ENCODE measurements at places on chromosomes 2 and 18.

GRCh38 chr2:67169417-67170140, 227.6 kb upstream of the ETAA1 start:
- no peak for DNase-seq

GRCh38 chr18:48597110-48597509, 58.3 kb downstream of the CTIF start:
- DNase-seq, result no peak

DNA sequence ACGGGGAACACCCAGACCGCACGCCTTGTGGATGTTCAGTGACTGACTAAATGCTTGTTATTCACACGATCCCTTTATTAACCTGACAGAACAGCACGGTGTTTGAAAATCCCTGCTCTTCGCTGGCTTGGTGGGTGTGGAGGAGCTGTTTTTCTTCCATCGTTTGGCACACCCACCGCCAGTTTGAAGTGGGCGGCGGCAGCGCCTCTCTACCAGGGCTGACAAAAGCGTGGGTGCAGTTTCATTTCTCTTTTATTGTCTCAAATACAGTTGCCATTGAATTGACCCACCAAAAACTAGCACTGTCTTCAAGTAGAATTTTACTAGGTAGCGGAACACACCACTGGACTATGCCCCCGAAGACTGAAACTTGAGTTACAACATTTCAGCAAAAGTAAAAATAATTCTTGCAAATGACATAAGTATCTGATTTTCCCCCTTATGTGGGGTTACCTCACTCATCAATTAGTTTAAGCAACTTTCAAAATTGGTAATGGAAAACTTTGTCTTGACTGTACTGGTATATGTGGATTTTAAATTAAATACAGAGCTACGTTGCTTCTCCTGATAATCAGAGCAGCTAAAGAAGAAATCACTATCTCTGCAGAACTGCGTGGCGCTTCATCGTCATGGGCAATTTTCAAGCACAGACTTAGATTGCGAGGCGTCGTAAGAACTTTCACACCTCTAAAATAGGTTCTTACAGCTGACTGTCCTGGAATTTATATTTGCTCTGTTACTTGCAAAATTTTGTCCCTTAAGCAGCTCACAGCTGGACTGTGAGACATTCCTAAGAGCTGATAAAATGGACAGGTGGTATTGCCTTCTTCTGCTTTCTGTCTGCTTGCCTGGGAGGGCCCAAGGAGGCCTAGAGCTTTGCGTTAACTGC, 60.9 kb downstream of the LDLRAD4 start:
- DNase-seq, result peak; percentile 12

GRCh38 chr18:43596105-43596712, 318.9 kb upstream of the SYT4 start:
- DNase-seq, result no peak

DNA sequence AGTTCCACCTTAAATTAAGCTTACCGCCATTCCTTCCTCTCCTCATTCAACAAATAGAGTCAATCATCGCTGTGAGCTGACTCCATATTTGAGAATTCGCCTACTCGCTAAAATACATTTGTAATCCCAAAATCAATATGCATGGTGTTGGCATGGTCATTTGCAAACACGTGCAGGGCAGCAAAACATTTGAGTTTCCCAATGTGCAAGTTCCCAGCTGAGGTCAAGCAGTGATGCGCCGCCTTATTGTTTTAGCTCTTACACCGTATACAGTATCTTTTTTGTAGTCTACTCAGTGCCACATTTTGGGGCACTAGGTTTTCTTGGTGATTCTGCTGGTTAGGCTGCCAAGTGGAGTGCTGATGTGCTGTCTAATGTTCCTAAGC, 73.3 kb upstream of the MGAT4A start:
- DNase-seq, result no peak

- no peak for DNase-seq
Measured at GRCh38 chr2:3283206-3283605, 94.4 kb downstream of the EIPR1 start.

DNA sequence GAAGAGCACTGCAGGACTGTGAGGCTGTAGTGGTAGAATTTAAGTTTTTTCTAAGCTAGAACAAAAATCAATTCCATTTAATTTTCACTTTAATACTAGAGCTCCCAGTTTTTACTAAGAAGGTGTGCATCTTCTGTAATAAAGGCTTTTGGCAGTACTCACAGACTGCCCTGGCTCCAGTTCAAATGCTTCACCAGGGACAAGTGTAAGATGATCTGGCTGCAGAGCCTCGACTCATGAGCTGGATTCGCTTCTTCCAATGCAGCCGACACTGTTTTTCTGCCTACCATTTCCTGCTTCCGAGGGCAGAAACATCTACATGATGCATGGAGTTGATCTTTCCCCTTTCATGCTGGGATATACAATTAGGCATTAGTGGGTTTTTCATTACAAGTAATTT, 87.0 kb downstream of the FARSB start:
- no peak for DNase-seq

DNA sequence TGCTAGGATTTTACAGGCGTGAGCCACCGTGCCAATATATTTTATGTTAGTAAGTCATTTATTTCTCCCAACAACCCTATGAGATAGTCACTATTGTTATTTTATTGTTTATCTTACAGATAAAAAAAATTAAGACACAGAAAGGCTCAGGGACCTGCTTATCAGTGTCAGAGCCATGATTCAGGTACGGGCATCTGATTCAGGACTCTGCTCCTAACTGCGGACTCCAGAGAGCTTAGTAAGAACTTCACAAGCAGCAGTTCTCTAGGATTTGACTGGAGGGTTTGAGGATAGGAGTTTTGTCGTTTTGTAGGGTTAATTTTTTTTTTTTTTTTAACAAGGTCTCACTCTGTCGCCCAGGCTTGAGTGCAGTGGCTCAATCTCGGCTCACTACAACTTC, 174.2 kb downstream of the BCL11A start:
- no peak for DNase-seq

DNA sequence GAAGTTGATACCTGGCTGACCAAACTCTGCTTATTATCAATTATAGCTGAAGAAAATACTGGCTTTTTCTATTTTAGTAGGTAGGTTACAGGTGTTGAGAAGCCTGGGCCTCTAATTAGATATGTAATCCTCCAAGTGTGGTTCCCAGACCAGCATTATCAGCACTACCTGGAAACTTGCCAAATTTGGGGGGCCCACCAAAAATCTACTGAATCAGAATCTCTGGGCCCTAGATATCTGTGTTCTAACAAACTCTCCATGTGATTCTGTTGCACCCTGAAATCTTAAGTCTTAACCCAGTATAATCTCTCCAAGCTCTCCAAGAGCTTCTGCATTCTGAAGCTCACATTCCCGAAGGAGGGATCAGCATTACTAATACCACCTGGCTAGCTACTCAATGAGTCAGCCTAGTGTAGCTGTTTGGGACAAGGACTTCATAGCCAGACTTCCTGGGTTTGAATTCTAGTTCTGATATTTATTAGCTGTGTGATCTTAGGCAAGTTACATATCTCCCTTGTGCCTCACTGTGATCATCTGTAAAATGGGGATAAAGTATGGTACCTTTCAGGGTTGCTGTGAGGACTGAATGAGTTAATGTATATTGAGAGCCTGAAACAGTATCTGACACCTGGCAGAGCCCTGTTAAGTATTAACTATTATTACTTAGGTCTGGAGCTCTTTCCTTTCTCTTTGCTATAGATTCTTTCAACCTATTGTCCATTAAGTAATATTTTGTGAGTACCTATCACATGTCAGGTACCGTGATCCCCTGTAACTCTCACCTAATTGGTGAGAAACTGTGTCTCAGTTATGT, 94.1 kb upstream of the CD302 start:
- no peak for DNase-seq

DNA sequence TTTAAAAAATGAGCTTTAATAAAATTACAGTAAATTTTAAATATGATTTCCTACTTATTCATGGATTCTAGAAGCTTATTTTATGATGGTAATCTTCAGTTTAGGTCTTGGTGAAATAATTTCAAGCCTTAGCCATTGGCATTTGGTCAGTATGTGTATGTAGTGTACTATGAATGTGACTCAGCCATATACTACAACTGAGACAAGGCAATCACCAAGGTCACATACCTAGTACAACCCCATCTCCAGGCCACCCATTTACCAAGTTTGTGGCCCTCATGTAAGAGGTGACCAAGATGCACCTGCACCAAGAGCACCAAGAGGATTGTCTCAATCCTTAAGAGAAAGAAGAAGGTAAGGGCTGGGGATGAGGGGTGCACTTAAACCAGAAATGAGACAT, 54.8 kb upstream of the FRZB start:
- DNase-seq, result no peak

All from activated effector memory CD4-positive, alpha-beta T cell treated with Interleukin-2 at 50 U/mL for 16 hours (primary cell).